ENCODE measurements at places on chromosomes 16 and 17.

GRCh38 chr17:37576281-37576680, 32.9 kb downstream of the SYNRG start:
- no peak for DNase-seq

DNA sequence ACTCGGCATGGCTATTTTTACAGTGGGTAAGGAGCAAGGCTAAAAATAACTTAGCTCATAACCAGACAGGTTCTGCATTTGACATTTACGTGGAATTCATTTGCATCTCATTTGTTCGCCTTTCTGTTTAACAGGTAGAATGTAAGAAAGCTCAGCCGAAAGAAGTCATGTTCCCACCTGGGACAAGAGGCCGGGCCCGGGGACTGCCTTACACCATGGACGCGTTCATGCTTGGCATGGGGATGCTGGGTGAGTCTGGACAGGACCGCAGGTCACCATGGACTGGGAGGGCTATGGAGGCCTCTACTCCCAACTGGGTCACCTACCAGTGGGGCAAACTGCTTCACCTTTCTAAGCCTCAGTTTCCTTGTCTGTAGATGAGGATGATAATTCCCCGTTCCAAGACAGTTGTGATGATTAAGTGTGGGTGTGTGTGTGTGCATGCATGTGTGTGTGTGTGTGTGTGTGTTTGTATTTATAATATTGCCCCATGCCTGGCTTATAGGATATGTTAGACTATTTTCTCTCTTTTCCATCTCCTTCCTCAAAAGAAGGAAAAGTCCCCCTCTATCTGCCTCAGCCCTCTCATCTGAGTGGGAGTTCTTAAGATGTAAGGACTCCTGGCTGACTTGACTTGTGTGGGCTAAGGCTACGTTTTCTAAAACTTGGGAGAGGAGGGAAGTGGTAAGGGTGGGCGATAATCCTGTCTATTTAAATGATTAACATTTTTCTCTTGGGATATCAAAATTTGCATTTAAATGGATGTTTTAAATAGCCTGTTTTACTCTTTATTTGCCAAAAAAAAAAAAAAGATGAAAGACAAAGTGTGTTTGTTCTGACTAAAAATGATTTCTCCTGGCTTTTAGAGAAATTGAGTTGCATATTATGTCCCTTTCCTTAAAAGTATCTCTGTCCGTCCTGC, 129.0 kb downstream of the CCDC182 start:
- DNase-seq: no peak

GRCh38 chr16:16985707-16986106, 485.1 kb downstream of the XYLT1 start:
- no peak for DNase-seq

DNA sequence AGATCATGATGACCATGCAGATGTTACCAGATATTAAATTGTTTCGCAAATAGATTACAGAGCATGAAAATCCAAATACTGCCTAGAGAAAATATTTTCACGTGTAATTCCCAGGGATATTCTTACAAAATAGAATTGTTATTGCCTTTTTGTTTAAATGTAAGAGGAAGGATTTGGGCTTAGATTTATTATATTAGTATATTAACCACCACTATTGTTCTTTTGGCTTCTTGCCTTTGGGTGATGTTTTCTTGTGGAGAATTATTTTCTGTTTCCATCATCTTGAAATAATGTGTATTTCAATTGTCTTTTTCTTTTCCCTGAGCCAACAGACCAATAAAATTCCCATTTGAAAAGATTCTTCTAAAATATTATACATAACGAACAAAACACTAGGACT, 109.7 kb upstream of the NUDT7 start:
- DNase-seq: no peak

DNA sequence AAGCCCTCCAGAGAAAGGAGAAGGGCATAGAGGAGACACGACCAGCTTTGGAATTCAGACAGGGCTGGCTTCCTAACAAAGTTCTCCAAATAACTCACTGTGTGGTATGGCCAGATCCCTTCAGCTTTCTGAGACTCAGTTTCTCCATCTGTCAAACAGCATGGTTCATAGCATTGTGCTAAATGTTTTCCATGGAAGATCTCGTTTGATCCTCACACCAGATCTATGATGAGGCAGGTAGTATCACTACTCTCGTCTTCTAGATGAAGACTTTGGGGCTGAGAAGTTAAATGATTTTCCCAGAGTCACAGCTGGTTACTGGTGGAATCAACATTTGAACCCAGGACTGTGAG, 507.3 kb downstream of the HAPSTR1 start:
- no peak for DNase-seq

DNA sequence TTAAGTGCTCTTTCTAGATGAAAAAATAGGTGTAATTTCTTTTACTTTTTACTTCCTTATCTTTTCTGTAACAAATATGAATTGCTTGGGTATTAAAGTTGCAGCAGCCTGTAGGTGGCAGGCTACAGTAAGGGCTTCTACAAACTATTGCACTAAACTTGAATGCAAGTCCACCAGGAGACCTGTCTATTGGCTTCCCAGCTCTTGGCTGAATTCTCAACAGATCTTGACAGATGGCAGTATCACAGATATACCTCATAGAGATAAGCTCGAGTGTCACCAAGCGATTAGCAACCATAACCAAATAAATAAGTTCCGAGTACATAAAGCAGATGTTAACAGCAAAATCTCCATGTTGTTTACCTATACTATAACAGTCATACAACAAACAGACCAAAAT, 5.9 kb downstream of the BBS2 start:
- peak; percentile 27 for DNase-seq

GRCh38 chr17:57396511-57396921, 140.2 kb downstream of the MSI2 start:
- DNase-seq: no peak

DNA sequence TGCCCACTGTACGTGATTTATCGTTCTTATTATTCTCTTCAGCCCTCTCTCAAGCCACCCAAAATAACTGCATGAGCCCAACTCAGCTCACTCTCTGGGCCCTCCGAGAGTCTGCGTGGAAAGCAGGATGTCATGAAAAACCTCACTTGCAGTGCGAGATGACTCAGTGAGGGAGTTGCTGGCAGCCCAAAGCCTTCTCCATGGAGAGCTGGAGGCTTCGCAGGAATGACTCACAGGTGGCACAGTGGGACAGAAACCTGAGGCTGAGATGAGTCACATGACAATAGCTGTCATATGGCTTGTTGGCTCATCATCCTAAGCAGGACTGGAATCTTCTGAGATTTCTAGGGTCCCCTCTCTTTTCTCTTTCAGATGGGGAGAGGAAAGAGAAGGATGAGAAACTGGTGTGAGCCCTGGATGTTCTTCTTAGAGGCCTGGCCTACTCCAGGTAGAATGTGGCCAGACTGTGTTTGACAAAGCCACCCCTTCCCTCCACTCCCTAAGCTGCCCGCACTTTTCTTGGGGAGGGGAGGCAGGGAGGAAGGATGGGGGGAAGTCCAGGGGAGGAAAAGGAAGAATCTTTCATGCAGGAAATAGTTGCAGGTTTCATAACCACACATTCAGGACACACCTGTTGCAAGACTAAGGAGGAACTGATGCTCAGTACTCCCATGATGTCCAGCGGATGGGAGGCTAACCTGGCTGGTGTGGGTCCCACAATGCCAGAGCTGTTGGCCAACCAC, 160.6 kb upstream of the RPL38 start:
- DNase-seq: no peak

DNA sequence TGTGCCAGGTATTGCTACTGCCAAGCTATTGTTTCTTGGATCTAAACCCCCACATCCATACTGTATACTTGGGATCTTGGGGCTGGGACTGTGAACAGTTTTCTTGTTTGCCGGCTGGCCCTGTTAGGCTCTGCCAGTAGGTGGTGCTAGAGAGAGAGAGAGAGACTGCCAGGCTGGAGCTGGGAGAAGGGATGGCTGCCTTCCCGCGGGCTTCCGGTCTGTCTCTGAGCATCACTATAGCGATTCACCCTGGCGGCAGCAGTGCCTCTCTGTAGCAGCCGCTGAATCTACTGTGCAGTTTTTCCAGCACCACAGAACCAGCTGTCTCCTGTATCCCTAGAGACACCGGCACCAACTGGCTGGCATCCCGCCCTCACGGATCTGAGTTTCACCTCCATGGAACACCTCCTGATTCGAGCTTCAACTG, 201.2 kb downstream of the UTP18 start:
- peak; percentile 48 for DNase-seq

DNA sequence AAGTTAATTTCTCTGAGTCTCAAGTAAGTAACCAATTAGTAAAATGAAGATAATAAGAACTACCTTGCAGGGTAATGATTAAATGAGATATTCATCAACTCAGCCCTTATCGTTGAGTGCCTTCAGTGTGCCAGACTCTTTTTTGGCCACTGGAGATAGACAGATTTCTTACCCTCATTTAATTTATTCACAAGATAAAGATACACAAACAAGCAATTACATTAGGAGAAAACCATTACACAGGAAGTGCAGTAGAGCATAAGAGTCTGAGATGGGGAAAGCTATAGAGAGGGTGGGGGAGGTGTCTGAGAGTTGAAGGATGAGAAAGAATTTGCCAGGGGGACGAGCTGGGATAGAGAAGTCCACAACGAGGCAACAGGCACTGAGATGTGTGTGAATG, 72.5 kb upstream of the BCAR1 start:
- DNase-seq: no peak

DNA sequence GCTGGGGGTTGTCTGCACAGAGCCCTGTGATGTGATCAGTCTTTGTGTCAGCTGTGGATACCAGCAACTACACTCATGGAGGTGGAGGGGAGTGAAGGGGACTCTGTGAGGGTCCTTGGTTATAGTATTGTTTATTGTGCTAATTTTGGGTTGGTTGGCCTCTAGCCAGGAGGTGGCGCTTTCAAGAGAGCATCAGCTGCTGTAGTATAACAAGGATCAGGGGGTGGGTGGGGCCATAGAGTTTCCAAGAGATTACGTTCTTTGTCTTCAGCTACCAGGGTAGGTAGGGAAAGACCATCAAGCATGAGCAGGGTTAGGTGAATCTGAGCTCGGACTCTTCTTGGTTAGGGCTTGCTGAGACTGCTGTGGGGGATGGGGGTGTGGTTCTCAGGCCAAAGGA, 97.1 kb upstream of the HS3ST3A1 start:
- no peak for DNase-seq

DNA sequence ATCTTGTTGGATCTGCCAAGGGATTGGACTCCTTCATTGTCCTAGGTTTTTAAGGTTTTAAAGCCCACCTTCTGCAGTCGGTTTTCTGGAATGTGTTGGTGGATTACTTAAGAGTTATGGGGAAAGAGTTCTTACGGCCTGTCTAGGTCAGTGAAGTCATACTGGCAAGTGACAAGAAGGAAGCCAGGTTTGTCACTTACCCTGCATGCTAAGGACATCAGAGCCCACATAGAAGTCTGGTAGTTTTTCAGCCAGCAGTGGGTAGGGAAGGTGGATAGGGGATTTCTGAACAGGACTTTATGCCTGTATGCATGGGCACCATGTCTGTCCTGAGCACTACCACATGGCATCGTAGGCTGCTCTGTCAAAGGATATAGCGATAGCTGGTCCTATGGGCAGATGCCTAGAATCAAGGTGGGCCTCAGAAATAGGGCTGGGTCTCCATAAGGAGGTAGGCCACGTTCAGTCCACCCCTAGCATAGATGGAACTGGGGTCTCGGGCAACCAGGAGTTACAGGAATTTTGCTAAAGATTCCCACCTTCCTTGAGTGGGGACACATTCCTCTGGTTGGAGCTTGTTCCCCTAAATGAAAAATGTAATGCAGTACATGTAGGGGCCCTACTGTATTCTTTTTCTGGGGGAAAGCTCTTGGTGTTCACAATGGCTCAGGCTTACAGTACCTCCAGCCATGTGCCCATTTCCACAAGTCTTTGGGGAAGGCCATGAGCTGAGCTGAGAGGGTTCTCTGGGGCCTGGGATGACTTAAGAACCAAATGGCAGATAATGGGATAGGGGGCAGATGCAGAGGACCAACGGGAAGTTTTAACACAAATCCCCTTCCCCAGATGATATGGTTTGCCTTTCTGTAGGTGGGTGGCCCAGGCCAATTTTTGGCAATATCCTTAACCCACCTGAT, 27.5 kb downstream of the TRPV2 start:
- no peak for DNase-seq

DNA sequence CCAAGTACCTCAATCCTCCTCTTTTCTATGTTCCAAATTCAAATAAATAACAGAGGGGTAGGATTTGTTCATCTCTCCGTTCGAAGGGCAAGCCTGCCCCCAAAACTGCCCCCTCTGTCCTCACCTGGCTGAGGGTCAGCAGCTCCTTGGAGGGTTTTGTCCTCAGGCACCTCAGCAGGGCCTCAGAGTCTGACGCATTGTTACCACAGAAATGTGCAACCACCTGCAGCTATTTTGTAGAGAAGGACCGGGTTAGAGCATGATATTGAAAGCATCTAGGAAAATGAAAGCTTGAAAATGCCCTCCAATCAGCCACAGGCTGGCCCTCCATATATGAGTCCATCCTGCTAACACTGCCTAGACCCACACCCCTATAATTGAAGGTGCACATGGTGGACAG, 13.9 kb downstream of the CES5A start:
- no peak for DNase-seq

- DNase-seq: peak; percentile 26
Measured at GRCh38 chr17:76535788-76536510, 1.6 kb downstream of the CYGB start.

- DNase-seq: no peak
Measured at GRCh38 chr17:31598399-31598782, 206.9 kb downstream of the RAB11FIP4 start.

GRCh38 chr17:65990593-65990992, 201.3 kb downstream of the CEP112 start:
- DNase-seq: peak; percentile 83

Data from left ventricle myocardium superior (tissue), 1 donor.